CD8-positive, alpha-beta memory T cell (primary cell): ENCODE measurements at places on chromosomes 7 and 10. TPM values are rescaled to one million over a fixed set of nuclear protein-coding genes. Genes with fewer than 3 reads are reported as not detected.

DNA sequence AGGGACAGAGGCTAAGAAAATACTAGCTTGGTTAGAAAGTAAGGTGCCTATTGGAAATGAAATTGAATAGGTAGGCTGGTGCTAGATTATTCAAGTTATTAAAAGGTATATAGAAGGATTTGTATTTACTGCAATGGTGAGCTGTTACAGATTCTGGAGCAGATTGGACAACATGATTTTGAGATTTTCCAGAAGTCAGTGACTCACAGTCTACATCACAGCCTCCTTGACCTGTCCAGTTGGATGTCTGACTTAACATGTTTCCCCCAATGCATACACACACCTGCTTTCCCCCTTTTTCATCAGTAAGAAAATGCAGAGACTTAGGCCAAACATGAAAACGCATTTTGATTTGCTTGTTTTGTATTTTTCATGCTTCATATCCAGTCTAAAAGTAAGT is 33.4 kb downstream of the STARD3NL start:
- no peaks in the 10 kb centered on the region for H3K27me3 ChIP-seq
- H3K4me1 ChIP-seq: peaks cover 12% of the 10 kb centered on the region

GRCh38 chr10:113259576-113260226 is 293.2 kb upstream of the HABP2 start:
- H3K4me3 ChIP-seq: no peak overlapping the region
- H3K4me1 ChIP-seq: no peaks in the 10 kb centered on the region
- no peak overlapping the region for H3K27ac ChIP-seq
- H3K27me3 ChIP-seq: no peaks in the 10 kb centered on the region

- no peak overlapping the region for H3K4me3 ChIP-seq
- H3K36me3 ChIP-seq: no peaks in the 10 kb centered on the region
- DNase-seq: no peak
- H3K4me1 ChIP-seq: no peaks in the 10 kb centered on the region
Observed at GRCh38 chr7:134875867-134876266, 96.4 kb downstream of the CALD1 start.

DNA sequence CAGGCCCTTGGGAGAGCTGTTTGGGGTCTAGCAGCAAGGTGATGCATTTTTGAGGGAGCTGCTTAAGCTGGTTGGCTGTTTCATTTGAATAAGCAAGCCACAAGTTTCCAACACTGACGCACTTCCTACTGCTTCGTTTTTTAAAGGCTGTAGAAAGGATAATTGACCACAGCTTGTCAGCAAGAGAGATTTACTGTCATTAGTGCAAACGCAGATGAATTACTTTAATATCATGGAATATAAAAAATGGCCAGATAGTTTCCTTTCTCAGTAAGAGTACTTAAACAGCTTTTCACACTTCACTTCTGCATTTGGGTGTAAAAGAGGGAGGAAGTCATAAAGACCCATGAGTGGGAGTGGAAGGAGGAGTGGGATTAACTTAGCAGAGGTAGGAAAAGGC is 61.5 kb downstream of the FZD1 start:
- H3K4me3 ChIP-seq: no peak overlapping the region
- no peaks in the 10 kb centered on the region for H3K27me3 ChIP-seq
- H3K4me1 ChIP-seq: no peaks in the 10 kb centered on the region
- no peak for DNase-seq
- no peak overlapping the region for H3K27ac ChIP-seq
- H3K36me3 ChIP-seq: no peaks in the 10 kb centered on the region

DNA sequence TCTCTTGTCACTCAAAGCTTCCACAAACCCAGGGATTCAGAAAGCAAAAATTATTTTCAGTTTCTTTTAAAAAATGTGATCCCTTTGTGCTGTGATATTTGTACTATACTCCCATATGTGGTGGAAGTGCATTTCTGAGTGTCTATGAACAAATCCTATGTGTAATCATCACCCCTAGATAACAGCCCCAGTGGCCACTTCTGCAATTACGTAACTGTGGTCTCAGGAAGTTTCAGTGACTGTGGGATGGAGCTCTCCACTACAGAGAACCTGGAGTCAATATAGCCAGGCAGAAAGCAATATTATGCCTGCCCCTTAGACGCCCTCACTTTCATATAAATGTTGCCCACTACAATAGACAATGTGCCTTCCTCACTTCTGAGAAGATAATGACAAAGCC is 1101.7 kb upstream of the GHITM start:
- H3K36me3 ChIP-seq: no peaks in the 10 kb centered on the region
- H3K4me3 ChIP-seq: no peak overlapping the region
- no peak for DNase-seq
- H3K27ac ChIP-seq: no peak overlapping the region

GRCh38 chr7:152329469-152329868 is 106.3 kb downstream of the KMT2C start:
- no peaks in the 10 kb centered on the region for H3K4me1 ChIP-seq
- no peaks in the 10 kb centered on the region for H3K27me3 ChIP-seq
- no peak overlapping the region for H3K27ac ChIP-seq
- peaks cover 11% of the 10 kb centered on the region for H3K36me3 ChIP-seq
- no peak overlapping the region for H3K4me3 ChIP-seq

- H3K27me3 ChIP-seq: no peaks in the 10 kb centered on the region
- H3K27ac ChIP-seq: no peak overlapping the region
- DNase-seq: no peak
- no peaks in the 10 kb centered on the region for H3K4me1 ChIP-seq
- no peaks in the 10 kb centered on the region for H3K36me3 ChIP-seq
- no peak overlapping the region for H3K4me3 ChIP-seq
Observed at GRCh38 chr7:108580298-108580697, 10.6 kb downstream of the DNAJB9 start.

Gene NRF1
- total RNA-seq: 22.6 TPM

Gene ATP6V0A4
- total RNA-seq: not detected

Gene FAM13C
- not detected for total RNA-seq

Gene PAPOLB
- not detected for total RNA-seq

Gene PAX4
- total RNA-seq: not detected
